T-helper 2 cell treated with Interferon-gamma antibody and Interleukin-4, amounts not matched to agents 5 μg/mL and 100 μg/mL, for 36 hours (primary cell): ENCODE measurements at places on chromosomes 4 and X.

DNA sequence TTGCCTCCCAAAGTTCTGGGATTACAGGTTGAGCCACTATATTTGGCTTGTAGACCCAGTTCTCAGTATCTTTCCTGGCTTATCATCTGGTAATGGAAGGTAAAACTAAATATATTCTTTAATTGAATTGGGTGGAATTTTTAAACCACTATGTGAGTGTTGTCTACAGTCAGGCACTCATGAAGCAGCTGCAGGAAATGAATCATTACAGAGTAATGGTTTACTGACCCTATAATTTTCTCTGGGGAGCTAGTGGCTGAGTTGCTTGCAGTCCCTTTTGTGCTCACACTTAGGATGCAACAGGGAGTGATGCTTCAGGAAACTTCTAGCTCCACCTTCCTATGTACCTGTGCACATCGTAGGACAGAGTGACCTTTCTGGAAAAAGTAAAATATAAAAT, 4.1 kb upstream of the UGT2B7 start:
- no peak overlapping the region for H3K27ac ChIP-seq
- H3K4me3 ChIP-seq: no peak overlapping the region
- no peaks in the 10 kb centered on the region for H3K27me3 ChIP-seq

GRCh38 chr4:25818371-25818871, 44.4 kb downstream of the SEL1L3 start:
- H3K27me3 ChIP-seq: no peaks in the 10 kb centered on the region
- no peaks in the 10 kb centered on the region for H3K4me1 ChIP-seq
- H3K4me3 ChIP-seq: no peak overlapping the region
- DNase-seq: no peak

GRCh38 chrX:10769195-10769594, 148.8 kb upstream of the MID1 start:
- no peak for DNase-seq
- H3K4me3 ChIP-seq: no peak overlapping the region
- H3K4me1 ChIP-seq: no peaks in the 10 kb centered on the region

- DNase-seq: no peak
- no peaks in the 10 kb centered on the region for H3K36me3 ChIP-seq
- H3K27ac ChIP-seq: no peak overlapping the region
- H3K4me3 ChIP-seq: no peak overlapping the region
- H3K27me3 ChIP-seq: peaks cover 9% of the 10 kb centered on the region
- H3K4me1 ChIP-seq: no peaks in the 10 kb centered on the region
These were observed 207.9 kb upstream of the ANXA3 start for GRCh38 chr4:78343682-78344081.

DNA sequence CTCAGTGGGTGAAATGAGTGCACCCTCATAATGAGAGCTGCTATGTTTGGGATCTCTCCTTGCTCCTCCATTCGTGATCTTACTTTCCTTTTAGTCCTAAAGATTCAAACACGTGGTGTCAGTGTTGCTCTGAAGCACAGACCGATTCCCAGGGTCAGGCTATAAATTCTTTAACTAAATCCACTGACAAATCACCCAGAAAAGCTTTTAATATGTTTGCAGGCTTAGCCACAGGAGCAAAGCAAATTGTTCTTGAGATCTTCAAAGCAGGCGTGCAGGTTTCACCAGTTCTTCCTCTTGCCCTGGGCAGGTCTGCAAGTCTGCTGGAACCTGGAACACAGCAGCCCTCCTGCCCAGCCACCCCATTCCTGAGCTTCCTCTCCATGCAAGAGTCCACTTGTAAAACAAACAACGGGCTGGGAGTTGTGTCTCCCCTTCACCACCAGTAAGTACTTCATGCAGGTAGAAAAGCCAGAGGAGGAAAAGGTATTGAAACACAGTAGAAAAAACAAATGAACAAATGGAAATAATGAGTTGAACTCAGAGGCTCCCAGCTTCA, 70.1 kb upstream of the ENPP6 start:
- H3K4me3 ChIP-seq: peak overlapping the region; percentile 33
- peak; percentile 5 for DNase-seq
- peaks cover 38% of the 10 kb centered on the region for H3K4me1 ChIP-seq
- H3K27ac ChIP-seq: no peak overlapping the region
- no peaks in the 10 kb centered on the region for H3K36me3 ChIP-seq

DNA sequence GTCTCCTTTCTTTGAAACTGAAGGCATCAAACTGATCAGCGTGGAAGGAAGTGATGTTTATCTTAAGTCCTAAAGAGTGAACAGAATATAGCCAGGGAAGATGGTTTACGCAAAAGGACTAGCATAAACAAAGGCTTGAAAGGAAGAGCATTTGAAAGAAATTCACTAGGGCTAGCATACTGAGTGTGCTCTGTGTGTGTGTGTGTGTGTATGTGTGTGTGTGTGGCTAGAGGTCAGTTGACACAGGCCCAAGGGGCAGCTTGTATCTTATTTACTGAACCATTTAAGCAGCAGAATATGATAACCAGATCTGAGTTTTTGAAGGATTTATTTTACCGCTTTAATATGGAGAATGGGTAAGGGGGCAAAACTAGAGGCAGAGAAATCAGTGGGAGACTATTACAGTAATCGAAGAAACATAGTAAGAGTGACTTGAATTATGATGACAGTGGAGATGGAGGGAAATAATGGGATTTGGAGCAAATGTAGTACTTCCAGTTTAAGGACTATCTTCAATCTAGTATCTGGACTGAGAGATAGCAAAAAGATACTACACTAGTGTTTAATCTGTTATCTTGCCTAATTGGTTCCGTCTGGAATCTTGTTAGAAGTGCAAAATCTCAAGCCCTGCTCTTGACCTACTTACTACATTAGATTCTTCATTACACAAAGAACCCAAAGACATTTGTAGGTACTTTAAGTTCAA, 36.9 kb downstream of the CEP44 start:
- H3K27me3 ChIP-seq: no peaks in the 10 kb centered on the region
- no peak overlapping the region for H3K4me3 ChIP-seq
- H3K36me3 ChIP-seq: peaks cover 2% of the 10 kb centered on the region
- no peaks in the 10 kb centered on the region for H3K4me1 ChIP-seq

DNA sequence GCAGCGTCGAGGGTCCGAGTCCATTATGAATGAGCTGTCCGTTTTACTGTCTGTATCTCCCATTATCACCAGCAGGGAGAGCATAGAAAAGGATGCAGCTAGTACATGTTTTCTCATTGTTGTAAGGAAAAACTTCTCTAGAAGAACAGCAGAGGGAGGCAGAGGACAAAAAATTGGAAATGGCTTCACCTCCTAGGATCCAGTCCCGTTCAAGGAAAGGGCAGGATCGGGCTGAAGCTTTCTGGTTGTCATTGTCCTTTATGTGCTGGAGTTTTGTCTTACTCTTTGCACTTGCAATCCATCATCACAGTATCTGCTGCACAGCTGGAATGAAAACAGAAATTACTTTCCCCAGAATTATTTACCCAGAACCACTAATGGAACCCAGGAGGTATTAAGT, 14.7 kb downstream of the NDP start:
- H3K4me3 ChIP-seq: no peak overlapping the region
- DNase-seq: peak; percentile 4
- H3K36me3 ChIP-seq: no peaks in the 10 kb centered on the region
- peaks cover 9% of the 10 kb centered on the region for H3K4me1 ChIP-seq

- no peaks in the 10 kb centered on the region for H3K4me1 ChIP-seq
- no peak for DNase-seq
- no peaks in the 10 kb centered on the region for H3K36me3 ChIP-seq
- H3K4me3 ChIP-seq: no peak overlapping the region
- peaks cover 3% of the 10 kb centered on the region for H3K27me3 ChIP-seq
- no peak overlapping the region for H3K27ac ChIP-seq
These were observed 152.9 kb downstream of the COL4A6 start for GRCh38 chrX:108285356-108285755.

DNA sequence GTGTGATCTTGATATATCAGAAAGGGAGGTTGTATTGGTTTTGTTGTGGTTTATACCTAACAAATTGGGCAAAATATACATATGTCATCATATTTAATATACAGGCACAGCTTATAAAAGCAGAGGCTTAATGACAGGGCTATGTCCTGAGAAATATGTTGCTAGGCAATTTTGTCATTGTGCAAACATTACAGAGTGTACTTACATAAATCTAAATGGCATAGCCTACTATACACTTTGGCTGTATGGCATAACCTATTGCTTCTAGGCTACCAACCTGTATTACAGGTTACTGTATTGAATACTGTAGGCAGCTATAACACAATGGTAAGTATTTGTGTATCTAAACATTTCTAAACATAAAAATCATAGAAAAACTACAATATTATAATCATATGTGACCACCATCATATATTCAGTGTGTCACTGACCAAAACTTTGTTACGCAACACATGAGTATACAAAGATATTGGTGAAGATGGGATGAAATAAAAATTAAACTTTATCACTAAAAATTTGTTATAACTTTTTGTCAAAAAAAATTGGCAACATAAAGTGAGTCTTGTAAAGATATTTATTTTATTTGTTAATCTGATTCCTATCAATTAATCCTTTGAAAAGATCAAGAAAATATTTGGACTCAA, 414.0 kb upstream of the HS3ST1 start:
- no peaks in the 10 kb centered on the region for H3K4me1 ChIP-seq
- no peaks in the 10 kb centered on the region for H3K36me3 ChIP-seq
- H3K27ac ChIP-seq: no peak overlapping the region
- H3K4me3 ChIP-seq: no peak overlapping the region
- no peaks in the 10 kb centered on the region for H3K27me3 ChIP-seq

DNA sequence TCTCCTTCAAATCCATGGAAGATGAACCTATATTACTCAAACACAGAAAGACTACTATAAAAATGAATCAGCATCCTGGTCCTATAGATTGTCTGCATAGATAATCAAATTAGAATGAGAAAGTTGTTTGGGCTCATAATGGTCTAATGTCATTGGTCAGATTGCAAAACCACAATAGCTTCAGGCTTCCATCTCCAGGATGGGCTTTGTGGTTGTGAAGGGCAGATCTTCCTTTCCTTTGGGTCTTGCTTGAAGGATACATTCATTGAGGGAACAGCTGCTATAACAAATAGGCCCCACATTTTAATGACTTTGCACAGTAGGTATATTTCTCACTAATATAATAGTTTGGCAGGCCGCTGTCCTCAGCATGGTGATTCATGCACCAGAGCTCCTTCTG, 94.3 kb downstream of the REPS2 start:
- peaks cover 6% of the 10 kb centered on the region for H3K4me1 ChIP-seq
- H3K27me3 ChIP-seq: no peaks in the 10 kb centered on the region
- DNase-seq: no peak
- H3K36me3 ChIP-seq: no peaks in the 10 kb centered on the region
- no peak overlapping the region for H3K4me3 ChIP-seq
- no peak overlapping the region for H3K27ac ChIP-seq

DNA sequence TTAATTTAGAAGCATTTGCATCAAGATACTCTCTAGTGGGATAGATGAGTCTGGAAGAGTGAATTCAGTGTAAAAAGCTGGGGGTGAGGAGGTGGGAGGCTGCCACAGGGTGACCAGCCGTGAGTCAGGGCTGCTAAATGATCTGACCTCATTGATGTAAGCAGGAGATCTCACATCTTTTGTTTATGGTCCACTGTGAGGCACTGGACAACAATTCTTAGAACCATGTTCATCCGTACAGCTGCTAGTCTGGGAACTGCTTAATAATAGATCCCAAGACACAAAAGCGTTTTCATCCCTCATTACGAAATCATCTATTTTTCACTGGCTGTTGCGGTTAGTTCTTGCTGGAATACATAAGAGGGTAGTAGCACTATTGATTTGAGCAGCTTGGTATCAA, 14.1 kb downstream of the KLF3 start:
- H3K27me3 ChIP-seq: peaks cover 7% of the 10 kb centered on the region
- peaks cover 11% of the 10 kb centered on the region for H3K36me3 ChIP-seq
- no peak overlapping the region for H3K27ac ChIP-seq
- H3K4me1 ChIP-seq: peaks cover 16% of the 10 kb centered on the region

GRCh38 chrX:133981924-133982323, 3.5 kb downstream of the GPC3 start:
- no peaks in the 10 kb centered on the region for H3K36me3 ChIP-seq
- H3K27me3 ChIP-seq: peaks cover 29% of the 10 kb centered on the region
- H3K4me1 ChIP-seq: peaks cover 3% of the 10 kb centered on the region
- DNase-seq: no peak
- no peak overlapping the region for H3K4me3 ChIP-seq
- H3K27ac ChIP-seq: no peak overlapping the region

- no peak for DNase-seq
- no peak overlapping the region for H3K27ac ChIP-seq
- no peak overlapping the region for H3K4me3 ChIP-seq
- H3K4me1 ChIP-seq: peaks cover 17% of the 10 kb centered on the region
- peaks cover 41% of the 10 kb centered on the region for H3K27me3 ChIP-seq
- H3K36me3 ChIP-seq: peaks cover 12% of the 10 kb centered on the region
These were observed 129.9 kb downstream of the CBR4 start for GRCh38 chr4:168880072-168880675.

DNA sequence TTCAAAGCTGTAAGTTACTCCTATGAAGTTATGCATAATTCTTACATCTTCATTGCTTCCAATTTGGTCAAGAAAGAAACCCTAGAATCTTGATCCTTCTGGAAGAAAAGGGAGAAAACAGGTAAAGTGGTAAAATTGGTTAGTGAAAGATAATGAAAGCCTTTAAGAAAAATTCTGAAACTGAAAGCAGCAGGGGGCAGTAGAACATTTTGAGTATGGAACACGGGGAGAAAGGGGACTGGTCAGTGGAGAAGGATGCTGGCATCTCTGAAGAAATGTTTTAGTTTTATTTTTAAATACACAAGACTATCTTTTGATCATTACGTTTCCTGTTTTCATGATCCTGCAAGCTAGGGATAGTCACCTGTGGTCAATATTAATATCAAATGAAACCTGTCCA, 54.3 kb downstream of the SLIT2 start:
- H3K27me3 ChIP-seq: no peaks in the 10 kb centered on the region
- no peak overlapping the region for H3K4me3 ChIP-seq
- H3K27ac ChIP-seq: no peak overlapping the region
- H3K4me1 ChIP-seq: no peaks in the 10 kb centered on the region
- H3K36me3 ChIP-seq: no peaks in the 10 kb centered on the region
